Right atrium auricular region (tissue), 2 donors: ENCODE measurements at places on chromosomes 2 and 18.

- no peak for DNase-seq
Observed at GRCh38 chr18:6948281-6949055, 169.1 kb downstream of the LAMA1 start.

GRCh38 chr2:171943869-171944268 lies 21.6 kb downstream of the HAT1 start:
- no peak for DNase-seq

DNA sequence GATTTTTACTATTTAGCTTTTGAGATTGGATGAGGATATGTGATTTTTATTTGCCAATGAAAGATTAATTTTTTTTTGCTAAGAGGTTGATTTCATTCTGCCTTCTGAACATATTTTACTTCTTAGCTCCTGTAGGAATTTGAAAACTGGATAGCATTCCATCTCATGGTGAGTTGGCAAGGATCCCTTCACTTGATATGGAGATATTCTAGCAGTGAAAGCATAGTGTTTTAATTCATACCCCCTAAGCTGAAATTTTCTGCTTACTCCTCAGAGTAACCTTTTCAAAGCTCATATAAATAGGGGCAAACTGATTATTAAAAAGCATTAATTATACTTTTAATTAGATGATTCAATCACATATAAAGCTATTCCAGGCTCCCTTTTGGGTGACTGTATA lies 61.0 kb upstream of the KCNJ3 start:
- no peak for DNase-seq

- no peak for DNase-seq
Observed at GRCh38 chr2:109703077-109703476, 88.9 kb downstream of the SOWAHC start.
